ENCODE measurements at places on chromosomes 2 and 18.

- DNase-seq = no peak
Observed at GRCh38 chr2:168424112-168424951, 31.7 kb upstream of the CERS6 start.

- DNase-seq = no peak
Observed at GRCh38 chr2:75896779-75897366, 186.2 kb upstream of the GCFC2 start.

DNA sequence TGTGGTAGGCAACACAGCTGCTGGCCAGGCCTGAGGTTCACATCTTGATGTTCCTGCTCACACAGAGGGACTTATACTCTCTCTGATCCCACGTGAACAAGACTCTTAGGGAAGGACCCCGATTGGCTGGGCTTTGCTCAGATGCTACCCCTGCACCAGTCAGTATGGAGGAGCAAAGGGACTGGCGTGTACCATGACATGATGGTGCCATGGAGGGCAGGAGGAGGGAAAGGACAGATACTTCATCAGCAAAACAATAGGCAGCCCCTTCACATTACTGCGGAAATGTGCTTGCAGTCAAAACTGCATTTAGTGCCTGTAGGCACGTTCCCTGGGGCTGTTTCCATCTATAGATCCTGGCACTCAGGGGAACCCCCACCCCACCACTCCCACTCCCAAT is 42.7 kb downstream of the ZFP36L2 start:
- no peak for DNase-seq

DNA sequence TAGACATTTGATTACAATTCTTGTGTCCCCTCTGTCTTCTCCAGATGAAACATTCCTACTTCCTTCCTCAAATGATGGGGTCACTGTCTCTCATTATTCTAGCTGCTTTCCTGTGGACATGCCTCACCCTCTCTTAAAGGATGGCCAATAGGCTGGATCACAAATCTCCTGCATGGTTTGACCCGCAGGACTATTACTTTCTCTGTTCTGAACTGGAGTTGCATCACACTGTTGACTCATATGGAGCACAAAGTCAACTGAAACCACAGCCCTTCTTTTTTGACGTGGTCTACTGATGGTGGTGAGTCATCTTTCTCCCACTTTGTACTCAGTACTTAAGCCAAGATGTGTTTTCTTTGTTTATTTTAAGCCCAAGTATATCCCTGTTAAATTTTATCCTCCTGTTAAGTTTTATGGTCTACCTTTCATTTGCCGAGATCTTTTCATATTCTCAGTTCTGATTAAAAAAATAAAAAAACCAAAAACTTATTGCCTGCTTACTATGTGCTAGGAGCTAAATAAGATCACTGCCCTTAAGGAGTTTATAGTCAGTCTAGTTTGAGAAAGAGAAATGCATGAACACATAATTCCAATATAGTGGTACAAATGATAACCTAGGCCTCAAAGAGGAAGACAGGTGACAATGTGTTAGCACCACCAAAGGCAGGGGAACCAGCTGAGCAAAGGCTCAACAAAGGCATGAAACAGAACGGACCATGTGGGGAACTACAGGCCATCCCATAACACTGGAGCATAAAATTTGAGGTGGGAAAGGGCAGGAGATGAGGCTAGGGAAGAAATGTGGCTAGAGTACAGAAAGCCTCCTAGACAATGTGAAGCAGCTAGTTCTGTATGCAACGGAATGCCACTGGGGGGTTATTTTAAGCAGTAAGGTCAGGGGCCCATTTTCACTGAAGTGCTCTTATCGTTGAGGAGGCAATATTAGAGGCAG is 67.6 kb upstream of the ZFP36L2 start:
- DNase-seq = no peak

- DNase-seq = no peak
Observed at GRCh38 chr18:5543773-5544389, at the start of gene EPB41L3. EPB41L3 (minus strand) TSS chr18:5543997; CDS start chr18:5489183, 54,814 bp downstream.

- DNase-seq = no peak
Observed at GRCh38 chr2:109091526-109091925, 37.5 kb upstream of the SH3RF3 start.

- DNase-seq = no peak
Observed at GRCh38 chr2:102399499-102400141, 23.3 kb upstream of the IL18RAP start.

GRCh38 chr2:11891028-11891427 is 144.6 kb downstream of the LPIN1 start:
- DNase-seq = no peak

GRCh38 chr2:145015561-145015960 is 495.6 kb upstream of the ZEB2 start:
- no peak for DNase-seq

DNA sequence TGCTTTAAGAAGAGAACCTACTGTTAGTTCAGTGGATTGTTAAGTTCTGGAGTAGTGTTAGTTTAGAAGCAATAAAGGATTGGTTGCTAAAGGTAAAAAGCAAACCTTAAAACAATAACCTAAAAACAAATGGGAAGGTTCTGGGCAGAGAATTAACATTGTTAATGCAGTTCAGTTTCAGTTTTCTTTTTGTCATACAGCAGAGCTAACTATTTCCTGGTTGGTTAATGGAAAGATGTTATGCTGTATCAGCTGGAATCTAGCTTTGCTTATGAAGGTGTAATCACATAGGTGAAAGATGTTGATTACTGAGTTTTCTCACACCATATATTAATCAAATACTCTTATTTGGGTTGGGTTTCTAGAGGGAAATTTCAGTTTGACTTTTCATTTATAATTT is 23.8 kb downstream of the SMAD4 start:
- no peak for DNase-seq

- DNase-seq = no peak
Observed at GRCh38 chr2:114192362-114192761, 250.1 kb upstream of the DPP10 start.

DNA sequence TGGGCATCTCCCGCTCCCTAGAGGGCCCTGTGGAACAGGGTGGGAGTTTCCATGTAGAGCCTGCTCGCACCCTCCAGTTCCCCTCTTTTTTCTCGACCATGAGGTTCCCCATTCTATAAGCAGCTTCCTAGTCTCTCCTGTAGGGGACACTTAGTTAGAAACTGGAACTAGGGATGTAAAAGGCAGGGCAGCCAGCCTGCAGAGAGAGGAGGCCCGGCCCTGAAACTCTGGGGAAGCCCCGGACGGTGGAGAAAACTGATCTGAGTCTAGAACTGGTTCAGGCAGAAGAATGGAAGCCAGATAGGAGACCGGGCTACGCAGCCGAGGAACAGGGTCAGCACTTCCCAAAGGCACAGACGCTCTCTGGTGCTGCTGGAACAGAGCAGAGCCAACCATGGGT is 51.6 kb upstream of the ATG16L1 start:
- DNase-seq = no peak

DNA sequence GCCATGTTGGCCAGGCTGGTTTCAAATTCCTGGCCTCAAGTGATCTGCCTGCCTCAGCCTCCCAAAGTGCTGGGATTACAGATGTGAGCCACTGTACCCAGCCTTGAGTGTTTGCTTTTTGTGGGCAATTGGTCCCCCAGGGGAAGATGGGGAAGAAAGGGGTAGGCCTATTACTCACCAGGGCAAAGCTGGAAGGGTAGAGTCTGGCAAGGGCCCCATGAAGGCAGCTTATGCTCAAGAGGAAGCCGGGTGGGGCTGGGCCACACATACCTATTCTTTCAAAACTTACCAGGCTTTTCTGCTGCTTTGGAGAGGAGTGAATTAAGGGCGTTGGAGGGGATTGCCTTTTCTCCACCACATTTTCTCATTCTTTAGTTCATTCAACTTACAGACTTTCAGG is 24.5 kb upstream of the CD28 start:
- no peak for DNase-seq

- DNase-seq = no peak
Observed at GRCh38 chr2:107376909-107377308, 449.8 kb upstream of the RGPD4 start.

DNA sequence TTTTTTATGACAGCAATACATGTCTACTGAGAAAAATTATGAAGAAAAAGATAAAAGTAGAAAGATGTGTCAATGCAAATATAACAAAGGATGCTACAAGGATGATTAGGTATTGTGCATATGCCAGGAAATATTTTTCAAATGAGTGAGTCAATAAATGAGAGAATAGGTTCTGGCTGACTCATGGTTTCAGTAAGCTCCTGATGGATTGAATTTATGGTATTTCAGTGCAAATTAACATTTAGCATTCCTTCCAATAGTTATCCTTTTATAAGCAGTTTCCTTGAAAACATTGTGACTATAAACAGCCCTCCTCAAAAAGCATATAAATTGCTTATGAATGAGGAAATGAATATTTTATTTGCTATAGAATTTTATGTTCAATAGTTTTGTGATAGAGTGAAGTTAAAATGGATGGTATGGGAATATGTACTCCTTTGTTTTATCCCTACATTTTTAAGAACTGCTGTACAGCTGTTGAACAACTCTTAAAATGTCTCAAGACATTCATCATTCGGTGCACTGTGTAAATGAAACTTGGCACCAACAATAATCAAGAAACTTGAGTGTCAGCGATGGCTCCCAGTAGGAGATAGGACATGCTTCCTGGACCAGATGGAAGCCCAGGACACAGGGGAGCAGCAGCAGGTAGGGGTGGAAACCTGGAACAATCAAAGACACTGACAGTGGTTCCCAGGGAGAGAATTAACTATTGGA is 144.7 kb downstream of the PMAIP1 start:
- no peak for DNase-seq

GRCh38 chr2:85087541-85087940 is 45.7 kb upstream of the TCF7L1 start:
- no peak for DNase-seq

- DNase-seq = no peak
Observed at GRCh38 chr2:175175896-175176295, 5.6 kb downstream of the ATP5MC3 start.

DNA sequence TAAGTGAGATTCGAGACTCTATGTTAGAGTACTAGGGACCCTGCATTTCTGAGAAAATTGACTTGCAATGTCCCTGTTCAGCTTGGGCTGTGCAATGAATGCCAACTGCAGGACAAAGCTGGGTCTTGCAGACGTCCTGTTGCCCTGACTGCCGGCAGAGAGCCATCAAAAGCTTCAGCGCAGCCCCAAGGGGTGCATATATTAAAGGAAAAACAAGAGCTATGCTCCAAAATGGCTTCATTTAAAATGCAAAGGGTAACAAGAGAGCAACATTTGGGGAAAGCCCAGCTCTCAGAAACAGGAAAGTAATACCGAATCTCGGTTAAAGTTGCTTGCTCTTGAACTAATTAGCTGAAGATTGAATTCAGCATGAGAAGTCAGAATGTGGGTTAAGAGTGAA is 110.9 kb upstream of the PNPT1 start:
- DNase-seq = no peak

- no peak for DNase-seq
Observed at GRCh38 chr2:238139196-238140039, 950 bp downstream of the KLHL30 start.

- DNase-seq = no peak
Observed at GRCh38 chr2:189049709-189050164, 75.6 kb downstream of the COL3A1 start.

DNA sequence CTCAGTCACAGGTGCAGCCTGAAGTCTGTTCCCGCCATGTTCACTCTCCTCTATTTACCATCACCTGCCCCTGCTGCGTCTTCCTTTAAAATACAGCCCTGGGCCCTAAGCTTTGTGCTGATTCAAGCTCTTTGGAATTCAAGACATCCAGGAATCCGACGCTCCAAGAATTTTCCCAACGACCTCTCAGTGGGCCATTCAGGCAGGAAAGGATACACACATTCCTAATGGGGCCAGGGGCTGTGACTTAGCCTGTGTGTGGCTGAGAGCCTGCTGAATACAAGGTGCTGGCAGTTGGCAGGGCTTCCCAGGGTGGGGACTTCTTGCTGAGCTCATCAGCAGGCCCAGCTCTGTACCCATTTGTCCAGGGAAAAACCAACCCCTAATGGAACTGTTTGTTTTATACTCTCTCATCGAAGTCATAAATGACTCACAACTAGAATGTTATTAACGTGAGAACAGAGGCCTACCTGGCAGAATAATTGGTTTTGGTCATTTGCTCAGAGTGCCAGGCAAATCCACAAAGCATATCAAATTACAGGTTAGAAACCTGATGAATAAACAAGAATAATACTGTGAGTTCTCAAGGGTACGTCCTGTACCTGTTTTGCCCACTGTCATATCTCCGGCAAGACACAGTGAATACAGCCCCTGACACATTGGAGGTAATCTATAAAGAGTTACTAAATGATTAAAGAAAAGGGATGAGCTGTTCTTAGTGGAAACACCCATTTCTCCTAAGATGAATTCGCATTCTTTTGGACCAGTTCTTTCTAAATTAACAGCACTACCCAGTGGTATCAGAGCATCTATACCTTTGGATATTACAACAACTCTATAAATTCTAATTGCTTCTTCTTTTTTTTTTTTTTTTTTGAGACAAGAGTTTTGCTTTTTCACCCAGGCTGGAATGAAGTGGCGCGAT is 12.6 kb upstream of the KCMF1 start:
- no peak for DNase-seq

- no peak for DNase-seq
Observed at GRCh38 chr2:177796654-177797415, 275.7 kb downstream of the PDE11A start.

GRCh38 chr2:38722271-38723061 is 28.7 kb downstream of the SRSF7 start:
- DNase-seq = no peak

DNA sequence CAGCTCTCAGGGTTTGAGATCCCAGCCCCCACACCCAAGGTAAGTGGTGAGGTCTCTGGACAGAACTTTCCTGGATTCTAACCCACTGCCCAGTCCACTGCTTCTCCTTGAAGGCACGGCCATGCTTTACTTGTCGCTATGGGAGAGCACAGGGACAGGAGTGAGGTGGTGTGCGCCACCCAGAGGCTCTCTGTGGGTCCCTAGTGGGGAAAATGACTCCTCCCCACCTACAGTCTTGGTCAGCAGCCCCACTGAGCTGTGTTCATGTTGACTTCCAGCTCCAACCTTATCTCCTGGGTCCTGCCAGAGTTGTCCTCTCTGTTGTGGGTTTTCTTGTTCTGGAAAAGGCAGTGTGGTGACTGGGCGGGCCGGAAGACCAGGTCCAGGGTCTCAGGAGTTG is 11.1 kb downstream of the TET3 start:
- DNase-seq = no peak

DNA sequence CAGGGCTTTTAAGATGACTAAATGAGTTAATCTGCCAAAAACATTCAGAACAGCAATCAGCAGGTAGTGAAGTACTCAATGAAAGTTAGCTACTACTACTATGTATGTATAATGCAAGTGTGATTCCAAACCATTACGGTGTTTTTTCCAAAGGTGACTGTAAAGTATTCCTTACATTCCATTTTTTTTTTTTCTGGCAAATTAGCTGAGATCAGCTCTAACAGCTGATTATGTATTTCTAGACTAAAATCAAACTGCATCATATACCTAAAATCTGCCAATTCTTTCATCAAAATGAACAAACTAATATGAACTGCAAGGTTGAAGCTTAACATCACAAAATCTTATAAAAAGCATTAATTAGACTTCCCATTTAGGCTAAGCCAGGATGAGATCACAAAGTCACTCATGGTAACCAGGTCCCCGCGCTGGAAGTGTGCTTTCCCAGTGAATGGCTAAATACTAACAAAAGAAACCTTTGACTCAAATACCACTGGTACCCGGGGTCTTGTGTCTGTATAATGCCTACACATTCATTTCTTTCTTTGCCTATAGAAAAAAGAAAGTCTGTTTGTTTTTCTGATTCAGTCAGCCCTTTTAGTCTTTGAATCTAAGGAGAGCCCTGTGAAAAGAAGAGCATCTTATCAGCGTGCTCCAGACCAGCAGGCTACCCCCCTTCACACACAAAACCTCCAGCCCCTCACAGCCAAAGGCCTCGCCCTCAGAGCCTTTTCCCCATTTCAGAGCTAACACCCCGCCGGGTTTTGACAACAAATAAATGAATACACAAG is 88.3 kb downstream of the RBMS1 start:
- no peak for DNase-seq

- no peak for DNase-seq
Observed at GRCh38 chr2:130389783-130390182, 33.9 kb downstream of the PTPN18 start.

Measured in cortex of kidney (tissue), 1 donor.